Activated CD4-positive, alpha-beta T cell treated with anti-CD3 and anti-CD28 coated beads, Interleukin-2, Interleukin-4, amounts not matched to agents 100 ng/mL and 50 ng/mL, durations not matched to agents 16 hours and 8 hours (primary cell): ENCODE measurements at places on chromosomes 11 and 22.

GRCh38 chr11:63639199-63639832 lies 25.1 kb upstream of the PLAAT3 start:
- DNase-seq = no peak

GRCh38 chr22:35981900-35982299 lies 46.7 kb downstream of the RBFOX2 start:
- DNase-seq = no peak

DNA sequence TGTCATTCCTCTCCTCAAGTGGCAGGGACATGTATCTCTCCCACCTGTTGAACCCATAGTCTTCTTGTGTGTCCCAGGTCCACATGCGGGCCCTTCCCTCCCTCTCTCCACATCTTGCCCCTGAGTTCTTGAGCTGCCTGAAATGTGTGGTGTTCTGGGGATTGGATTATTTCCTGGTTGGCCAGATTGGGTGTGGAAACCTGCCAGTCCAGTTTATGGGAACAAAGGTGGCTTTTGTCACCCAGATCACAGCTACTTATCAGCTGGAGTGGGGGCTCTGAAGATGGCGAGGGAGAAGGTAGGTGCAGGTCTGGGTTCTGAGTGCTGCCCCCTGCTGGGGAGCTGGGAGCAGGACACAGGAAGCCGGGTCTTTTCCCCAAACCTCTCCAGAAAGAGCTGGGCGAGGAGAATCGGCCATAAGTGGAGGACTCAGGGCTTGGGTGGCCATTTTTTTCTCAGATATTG lies 14.2 kb downstream of the DTX4 start:
- DNase-seq = peak; percentile 46

DNA sequence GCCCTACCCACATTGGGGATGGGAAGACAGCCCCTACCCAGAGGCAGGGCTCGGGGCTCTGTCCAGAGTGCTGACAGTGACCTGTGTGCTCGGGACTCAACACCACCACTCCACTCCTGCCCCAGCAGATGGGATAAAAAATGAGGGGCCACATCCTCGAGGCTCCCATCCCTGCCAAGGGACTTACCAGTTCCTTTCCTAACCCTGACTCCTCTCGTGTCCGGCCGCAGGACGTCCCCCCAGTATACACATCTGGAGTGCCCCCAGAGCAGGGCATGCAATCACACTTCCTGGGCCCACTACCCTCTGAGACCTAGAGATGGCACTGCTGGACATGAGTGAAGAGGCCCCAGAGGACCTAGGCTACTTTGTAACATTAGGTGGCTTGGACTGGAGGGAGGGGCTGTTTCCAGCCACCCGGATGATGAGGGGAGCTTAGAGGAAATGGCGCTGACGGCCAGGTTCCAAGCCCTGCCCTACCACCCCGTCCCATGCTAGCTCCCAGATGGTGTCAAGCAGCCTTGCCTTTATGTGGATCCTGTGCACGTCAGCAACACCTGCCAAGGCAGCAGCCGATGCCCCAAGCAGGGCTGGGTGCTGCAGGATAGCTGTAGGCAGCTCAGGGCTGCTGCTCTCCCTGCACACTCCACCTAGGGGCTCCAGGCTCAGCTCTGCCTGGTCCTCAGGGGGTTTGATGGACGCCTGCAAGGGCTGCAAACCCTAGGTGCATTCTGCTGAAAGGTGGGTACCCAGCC lies 86.6 kb downstream of the DGCR2 start:
- DNase-seq = no peak

- DNase-seq = no peak
Measured at GRCh38 chr11:109590782-109591181, 168.8 kb downstream of the C11orf87 start.

GRCh38 chr11:125368757-125369156 lies 127.3 kb downstream of the FEZ1 start:
- no peak for DNase-seq

DNA sequence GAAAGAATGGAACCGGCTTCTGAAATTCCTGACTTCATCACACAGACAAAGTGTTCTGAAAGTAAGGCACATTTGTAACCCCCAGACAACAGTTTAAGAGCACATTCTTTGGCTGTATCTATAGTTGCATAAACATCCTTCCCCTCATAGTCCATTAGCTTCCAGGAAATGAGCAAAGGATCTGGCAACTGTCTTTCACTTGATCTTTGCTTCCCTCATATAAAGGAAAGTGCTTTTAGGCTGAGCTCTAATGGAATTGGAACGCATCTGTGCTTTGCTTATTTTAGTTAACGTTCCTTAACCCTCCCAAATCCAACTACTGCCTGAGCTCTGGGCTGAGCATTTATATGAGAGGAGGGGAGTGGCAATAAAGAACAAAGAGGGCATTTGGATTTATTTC lies 76.9 kb upstream of the API5 start:
- DNase-seq = no peak

DNA sequence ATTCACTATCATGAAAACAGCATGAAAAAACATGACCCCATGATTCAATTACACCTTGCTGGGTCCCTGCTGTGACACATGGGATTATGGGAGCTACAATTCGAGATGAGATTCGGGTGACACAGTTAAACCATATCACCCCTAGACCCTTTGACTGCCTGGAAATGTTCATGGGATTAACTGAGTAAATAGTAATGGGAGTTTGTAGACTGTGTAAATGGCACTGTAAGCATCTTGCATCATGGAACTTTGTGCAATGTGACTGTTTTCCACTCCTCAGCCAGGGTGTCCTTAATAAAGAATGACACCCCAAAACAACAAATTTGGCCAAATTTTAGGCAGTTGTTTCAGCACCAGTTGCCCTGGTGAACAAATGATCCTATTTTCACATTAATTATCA lies 7.9 kb upstream of the SLC22A25 start:
- DNase-seq = no peak

- peak; percentile 33 for DNase-seq
Measured at GRCh38 chr11:9716275-9717039, 52.6 kb downstream of the SWAP70 start.

GRCh38 chr22:40181323-40181722 lies 3.6 kb downstream of the TNRC6B start:
- no peak for DNase-seq

DNA sequence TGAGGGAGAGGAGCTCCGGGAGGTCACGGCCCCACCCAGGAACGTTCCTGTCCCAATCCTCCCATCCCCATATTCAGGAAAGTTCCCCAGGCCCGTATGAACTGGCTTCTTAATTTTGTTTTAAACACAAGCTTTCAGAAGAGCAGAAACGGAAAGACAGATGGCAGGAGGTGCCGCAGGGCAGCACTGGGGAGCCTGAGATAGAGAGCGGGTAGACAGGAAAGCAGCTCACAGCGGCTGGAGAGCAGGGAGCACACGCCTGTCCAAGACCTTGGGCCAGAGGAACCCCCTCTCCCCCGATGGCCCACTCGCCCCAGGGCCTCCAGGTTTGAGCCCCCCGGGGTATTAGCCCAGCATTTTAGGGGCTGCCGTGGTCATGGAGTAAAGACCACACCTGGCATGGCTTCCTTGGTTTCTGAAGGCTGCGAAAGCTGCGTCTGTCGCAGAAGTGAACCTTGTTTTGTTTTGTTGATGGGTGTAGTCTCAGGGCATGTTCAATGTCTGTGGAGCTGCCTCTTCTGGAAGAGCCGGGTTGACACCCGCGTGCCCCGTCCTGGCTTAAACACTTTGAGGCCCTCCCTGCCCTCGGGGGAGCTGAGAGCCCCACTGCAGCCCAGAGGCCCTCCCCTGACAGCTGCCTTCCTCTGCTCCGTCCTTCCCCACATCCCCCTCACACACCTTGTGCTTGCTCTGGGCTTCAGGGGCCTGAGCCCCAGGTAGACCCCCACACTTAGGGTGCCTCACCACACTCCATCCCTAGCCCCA lies 17.9 kb upstream of the KCNQ1OT1 start:
- no peak for DNase-seq

DNA sequence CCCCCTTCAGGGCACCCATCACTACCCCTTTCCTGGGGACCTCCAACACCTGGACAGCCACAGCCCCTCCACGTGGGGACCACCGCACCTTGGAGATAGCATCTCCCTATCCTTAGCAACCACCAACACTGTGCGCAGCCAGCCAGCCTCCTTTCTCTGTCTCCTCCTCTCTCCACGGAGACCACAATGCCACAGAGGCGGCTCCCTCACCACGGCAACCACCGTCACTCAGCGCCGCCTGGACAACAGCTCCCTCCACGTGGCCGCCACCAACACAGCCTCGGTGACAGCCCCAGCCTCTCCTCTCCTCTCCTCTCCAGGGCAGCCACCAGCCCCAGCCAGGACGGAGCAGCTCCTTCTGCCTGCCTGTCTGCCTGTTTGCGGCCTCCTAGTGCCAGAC lies 10.5 kb downstream of the ELFN2 start:
- peak; percentile 38 for DNase-seq

DNA sequence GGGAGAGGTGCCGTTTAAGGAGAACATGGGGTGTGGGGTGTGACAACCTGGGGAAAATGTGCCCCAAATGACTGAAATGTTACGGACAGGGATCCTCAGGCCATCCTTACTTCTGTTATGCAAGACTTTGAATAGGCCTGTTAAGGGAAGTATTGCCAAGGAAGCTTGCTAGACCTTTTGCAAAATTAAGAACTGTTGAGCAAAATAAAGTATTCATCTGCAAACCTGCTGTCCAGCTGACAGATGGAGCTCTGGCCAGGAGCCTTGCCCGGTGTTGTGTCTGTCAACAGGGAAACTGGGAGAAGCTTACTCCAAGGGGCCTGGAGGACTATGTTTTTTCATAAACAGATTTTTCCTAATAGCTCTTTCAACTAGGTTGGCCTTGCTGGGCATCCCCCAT lies 48.0 kb downstream of the FAT3 start:
- DNase-seq = no peak

DNA sequence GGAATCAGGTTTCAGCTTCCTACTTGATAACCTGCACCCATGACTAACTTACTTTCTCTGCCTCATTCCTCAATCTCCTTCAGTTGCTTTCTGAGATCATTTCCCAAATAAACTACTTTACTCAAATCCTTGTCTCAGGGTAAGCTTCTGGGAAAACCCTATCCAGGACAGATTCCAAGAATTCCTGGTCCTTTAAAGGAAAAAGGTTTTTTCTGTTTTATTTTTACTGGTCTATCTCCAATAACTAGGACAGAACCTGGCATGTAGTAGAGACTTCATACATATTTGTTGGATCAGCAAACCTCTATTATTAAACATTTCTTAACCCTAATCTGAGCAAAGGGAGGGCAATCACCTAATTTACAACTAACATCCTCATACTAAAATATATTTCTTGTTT lies 910.5 kb upstream of the CHORDC1 start:
- DNase-seq = no peak

DNA sequence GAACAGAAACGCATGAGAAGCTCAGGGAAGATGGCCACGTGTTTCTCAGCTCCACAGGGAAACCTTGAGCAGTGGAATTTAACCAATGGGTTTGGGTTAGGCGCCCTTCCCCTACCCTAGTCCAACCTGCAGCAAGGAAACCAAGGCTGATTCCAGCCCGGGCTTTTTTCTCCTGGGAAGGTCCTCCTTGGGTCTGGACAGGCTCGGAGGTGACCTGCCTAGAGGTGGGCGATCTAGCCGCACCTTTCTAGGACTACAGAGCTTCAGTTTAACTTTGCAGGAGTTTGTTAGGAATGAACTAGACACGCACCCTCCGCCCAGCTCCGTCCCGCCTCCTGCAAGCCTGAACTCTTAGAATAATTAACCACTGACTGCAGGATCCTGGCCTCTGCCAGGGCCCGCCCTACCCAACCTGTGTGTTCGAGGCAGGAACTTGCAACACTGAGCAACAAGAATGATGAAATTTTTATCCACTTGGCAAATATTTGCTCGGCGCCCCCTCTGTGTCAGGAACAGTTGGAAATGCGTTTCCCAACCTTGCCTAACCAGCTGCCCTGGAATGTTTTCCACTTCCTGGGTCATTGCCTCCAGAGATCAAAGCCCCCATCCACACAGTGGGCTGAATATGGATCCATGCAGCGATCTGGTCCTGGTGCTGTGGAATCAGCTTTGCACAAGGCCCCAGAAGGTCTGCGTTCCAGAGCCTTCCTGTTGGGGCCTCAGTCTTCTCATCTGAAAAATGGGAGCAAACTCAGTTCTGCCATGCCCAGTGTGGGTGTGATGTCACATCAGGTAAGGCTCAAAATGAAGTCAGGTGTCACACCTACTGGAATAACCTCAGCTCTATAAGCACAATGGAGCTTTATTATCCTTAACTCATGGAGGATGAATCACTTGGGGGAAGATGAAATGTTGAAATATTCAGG lies 13.3 kb downstream of the MPST start:
- no peak for DNase-seq

DNA sequence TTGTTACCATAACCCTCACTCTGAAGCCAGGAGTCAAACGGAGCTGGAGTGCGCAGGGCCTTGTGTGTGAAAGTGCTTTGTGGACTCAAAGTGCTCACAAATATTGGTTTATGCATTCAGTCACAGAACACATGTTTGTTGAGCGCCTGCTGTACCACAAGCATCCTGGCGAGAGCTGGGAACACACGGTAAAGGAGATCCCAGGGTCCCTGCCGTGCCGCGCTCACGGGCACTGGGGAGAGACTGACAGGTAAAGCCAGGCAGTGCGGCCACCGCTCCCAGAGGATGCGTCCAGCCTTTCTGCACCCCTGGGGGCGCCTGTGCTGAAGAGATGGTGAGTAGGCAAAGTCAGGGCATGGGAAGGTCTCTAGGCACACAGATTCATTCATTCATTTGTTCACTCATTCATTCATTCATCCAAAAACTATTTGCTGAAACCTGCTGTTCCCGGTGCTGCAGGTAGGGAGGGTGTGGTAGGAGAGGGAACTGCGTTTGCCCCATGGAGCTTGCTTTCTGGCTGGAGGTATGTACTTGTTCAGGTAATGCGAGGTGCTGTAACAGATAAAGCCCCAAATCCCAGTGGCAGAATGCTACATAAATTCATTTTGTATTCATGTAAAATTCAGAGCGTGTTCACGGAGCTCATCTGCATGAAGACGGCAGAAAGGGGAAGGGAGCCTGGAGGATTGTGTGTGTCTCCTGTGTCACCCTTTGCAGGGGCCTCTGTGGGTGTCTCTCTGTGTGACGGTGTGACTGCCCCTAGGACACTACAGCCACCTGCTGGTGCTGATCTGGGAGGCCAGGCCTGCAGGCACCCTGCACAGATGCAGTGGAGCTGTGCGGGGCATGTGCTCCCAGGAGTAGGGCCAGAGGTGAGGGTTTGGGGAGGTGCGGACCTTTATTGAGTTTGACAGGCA lies 167.0 kb upstream of the B3GAT1 start:
- DNase-seq = no peak

DNA sequence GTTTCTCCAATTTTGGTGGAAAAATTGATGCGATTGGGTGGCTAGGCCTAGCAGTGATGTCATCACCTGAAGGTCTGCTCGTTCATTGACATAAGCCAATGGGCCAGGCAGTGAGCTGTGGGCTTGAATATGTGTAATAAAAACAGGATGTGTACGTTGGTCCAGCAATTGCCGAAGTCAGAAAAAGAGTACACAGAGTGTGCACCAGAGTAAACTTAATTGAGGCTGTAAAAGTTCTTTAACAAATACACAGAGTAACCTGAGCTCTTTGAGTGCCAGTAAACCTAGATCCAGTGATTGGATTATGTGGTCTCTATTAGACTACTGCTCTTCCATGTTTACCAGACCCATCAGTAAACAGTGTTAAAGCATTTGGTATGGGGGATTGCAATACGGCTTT lies 13.0 kb upstream of the GLYATL1 start:
- DNase-seq = no peak
